CMK (cell line): ENCODE measurements at places on chromosomes 4 and X.

DNA sequence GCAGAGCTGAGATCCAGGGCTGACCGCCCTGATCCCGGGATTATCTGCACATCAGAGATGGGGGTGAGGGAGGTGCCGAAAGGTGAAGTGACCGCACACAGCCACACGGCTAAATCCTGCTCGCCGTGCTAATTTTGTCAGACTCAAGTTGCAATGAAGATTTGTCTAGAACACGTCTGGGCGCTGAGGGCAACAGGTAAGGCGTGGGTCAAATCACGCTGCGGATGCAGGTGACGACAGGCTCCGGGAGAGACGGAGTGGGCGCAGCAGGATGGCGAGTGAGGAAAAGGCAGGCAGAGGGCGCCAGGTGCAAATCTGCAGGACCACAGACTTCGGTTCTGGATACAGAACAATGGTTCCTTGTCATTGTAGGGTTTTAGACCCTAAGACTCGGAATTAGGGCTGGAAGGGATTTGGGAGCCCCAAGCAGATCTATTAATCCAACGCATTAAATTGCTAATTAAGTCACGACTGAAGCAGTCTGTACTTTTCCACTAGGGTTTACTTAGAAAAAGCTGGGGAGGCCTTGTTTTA, 1.9 kb upstream of the TBC1D14 start:
- no peak for DNase-seq

GRCh38 chr4:1328267-1329155, 18.5 kb upstream of the UVSSA start:
- no peak for DNase-seq

DNA sequence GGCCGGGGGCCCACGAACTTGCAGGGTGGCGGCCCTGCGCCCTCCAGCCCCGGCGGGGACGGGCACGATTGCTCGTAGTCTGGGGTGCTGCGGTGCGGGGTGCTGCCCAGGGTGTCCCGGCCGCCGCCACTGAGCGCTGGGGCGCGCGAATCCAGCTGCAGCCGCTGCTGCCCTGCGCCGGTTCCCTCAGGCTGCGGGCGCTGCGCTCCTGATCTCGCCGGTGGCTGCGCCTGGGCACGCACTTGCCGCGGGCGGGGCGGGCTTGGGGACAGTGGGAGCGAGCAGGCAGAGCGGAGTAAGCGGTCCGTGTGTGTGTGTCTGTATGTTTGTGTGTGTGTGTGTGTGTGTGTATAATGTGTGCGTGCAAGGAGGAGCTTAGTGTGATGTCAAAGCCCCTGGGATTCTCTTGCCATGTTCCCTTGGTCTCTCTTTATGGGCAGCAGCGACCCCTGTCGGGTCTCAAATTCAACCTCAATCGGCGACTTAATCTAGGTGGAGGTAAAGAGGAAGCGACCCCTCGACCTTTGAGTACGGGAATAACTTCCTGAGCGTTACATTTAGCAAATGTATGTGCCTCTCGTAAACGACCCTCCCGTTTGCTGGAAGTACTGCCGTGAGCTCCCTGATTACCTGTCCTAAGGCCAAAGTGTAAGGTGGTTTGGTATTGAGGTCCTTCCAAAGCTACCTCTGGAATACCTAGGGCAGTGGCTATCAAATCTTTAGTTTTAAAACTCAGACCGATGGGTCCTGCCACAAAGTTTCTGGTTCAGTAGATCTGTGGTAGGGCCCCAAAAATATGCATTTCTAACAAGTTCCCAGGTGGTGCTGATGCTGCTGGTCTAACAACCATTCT, at the start of gene RNF150:
RNF150 (minus strand) TSS at position 324 of the 853 bp plus-strand sequence.
- DNase-seq = peak; percentile 21

GRCh38 chr4:111556851-111557250, 588.4 kb upstream of the FAM241A start:
- DNase-seq = no peak

GRCh38 chr4:73055241-73055897, 14.1 kb downstream of the COX18 start:
- no peak for DNase-seq
